Ascending aorta (tissue), 2 donors: ENCODE measurements at places on chromosomes 7 and 10. TPM values are rescaled to one million over a fixed set of nuclear protein-coding genes. Genes with fewer than 3 reads are reported as not detected.
A peak's percentile ranks its signal among the peaks of the same experiment; 100 is the strongest.

DNA sequence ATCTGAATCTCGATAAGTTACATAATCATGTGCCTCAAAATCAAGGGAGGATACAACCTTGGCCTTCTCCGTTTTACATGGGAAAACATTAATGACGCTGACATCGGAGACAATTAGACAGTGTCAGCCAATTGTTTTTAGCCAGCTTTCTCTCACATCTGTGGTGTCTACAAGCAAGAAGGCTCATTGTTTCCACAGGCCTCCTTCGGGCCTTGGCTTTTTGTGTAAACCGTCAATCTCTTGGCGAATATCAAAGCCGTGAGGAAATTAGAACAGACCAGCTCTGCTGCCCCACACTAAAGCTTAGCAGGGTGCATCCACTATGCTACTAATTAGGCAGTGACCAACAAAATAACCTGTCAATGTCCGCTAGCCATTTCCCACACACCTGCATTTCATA, 43.2 kb downstream of the VAX1 start:
- H3K4me3 ChIP-seq, result no peak overlapping the region
- no peaks in the 10 kb centered on the region for H3K36me3 ChIP-seq
- no peaks in the 10 kb centered on the region for H3K4me1 ChIP-seq
- DNase-seq, result no peak
- H3K27me3 ChIP-seq, result no peaks in the 10 kb centered on the region

- H3K36me3 ChIP-seq, result no peaks in the 10 kb centered on the region
- no peak overlapping the region for H3K27ac ChIP-seq
- H3K27me3 ChIP-seq, result no peaks in the 10 kb centered on the region
Measured at GRCh38 chr7:24318326-24318725, 34.3 kb downstream of the NPY start.

DNA sequence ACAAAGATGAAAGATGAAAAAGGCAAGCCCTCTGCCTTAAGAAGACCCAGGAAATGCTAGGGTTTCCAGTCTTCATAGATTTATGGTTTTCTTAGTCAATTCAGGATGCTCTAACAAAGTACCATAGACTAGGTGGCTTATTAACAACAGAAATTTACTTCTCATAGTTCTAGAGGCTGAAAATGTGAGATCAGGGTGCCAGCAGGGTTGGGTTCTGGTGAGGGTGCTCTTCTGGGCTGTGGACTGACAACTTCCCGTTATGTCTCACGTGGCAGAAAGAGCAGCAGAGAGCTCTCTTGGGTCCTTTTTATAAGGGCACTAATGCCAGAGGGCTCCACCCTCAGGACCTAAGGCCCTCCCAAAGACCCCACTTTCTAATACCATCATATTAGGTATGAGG, 23.7 kb downstream of the ELMO1 start:
- H3K4me3 ChIP-seq, result no peak overlapping the region
- no peaks in the 10 kb centered on the region for H3K36me3 ChIP-seq
- DNase-seq, result no peak
- no peak overlapping the region for H3K27ac ChIP-seq
- no peaks in the 10 kb centered on the region for H3K27me3 ChIP-seq

DNA sequence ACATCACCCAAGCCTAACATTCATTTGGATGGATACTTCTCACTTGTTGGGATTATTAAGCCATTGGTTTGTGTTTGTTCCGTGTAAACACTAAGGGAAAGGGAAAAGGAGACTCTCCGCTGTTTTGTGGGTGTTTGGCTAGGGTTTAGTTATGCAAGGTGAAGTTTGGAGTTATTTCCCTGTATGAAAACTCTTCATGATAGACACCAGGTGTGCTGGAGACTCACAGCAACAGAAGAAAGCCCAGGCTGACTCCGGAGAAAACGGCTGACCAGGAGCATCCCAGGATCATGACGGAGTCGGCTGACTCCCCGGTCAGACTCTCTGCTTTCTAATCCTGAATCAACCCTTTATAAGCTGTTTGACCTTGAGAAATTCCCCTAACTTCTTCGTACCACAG, 94.1 kb upstream of the KLF6 start:
- H3K4me3 ChIP-seq, result no peak overlapping the region
- no peaks in the 10 kb centered on the region for H3K27me3 ChIP-seq
- peaks cover 6% of the 10 kb centered on the region for H3K4me1 ChIP-seq
- no peaks in the 10 kb centered on the region for H3K36me3 ChIP-seq
- no peak overlapping the region for H3K27ac ChIP-seq

DNA sequence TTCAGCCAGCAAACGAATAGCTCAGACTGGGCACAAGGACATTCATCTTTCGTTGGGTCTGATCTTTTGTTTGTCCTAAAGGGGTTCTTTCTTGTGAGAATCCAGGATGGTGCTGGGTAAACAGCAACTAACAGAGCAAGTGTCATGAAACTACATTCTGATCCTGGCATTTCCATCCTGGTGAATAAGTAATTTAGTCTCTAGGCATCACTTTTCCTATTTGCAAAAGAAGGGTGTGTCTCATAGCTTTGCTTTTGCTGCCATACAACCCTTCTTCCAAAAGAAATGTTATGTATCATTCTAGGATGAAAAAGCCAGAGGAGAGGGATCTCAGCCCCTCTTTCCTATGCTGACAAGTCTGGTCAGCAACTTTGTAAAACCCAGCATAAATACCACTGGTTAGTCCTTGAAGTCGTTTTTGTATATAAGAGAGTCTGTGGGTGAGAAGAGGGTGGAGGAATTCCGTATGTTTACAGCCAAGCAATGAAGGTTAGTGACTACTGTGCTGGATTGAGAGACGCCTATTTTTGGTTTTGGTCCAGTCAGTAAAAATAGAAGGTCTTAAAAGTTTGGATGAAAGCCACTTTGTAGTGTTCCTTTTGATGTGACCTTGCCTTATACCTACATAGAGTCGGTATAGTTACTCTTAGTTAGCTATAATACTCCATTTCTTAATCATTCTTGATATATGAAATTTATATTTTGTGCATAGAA, 88.4 kb upstream of the SLC25A13 start:
- H3K27ac ChIP-seq, result no peak overlapping the region
- no peak overlapping the region for H3K4me3 ChIP-seq
- H3K27me3 ChIP-seq, result no peaks in the 10 kb centered on the region

DNA sequence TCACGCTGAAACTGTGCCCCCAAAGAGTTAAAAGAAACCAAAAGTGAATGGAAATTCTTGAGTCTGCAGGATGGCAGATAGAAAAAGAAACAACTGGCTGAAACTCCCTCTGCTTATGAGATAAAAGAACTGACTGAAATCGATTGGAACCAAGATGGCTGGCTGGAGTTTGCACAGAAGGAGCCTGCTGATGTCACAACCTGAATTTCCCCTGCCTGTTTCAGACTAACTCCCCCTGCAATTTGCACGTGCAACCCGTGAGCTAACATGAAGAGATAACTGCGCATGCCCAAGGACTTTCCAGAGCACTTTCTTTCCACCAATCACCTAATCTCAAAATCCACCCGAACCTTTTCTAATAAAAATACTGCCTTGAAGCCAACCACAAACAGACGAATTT, 435.5 kb downstream of the CALN1 start:
- no peak overlapping the region for H3K4me3 ChIP-seq
- no peaks in the 10 kb centered on the region for H3K4me1 ChIP-seq
- DNase-seq, result no peak
- no peaks in the 10 kb centered on the region for H3K36me3 ChIP-seq
- no peak overlapping the region for H3K27ac ChIP-seq

DNA sequence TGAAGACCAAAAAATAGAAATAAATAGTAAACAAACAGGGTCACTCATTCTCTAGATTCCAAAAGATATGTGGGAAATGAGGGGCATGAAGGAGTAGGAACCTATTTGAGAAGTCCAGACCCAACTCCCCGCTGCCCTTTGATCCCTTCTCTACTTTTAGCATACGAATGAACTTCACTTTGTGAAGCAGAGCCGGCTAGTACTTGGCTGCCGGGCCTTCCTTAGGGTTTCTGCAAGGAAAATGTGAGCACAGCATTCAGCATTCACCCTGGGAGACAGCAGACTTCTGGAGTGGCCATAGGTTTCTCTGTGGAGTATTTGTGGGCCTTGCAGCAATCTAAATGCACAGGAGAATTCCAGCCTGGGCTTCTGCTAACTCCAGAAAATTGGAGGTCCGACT, 76.3 kb upstream of the PRKAR2B start:
- no peak for DNase-seq
- no peaks in the 10 kb centered on the region for H3K36me3 ChIP-seq
- no peak overlapping the region for H3K4me3 ChIP-seq
- H3K4me1 ChIP-seq, result no peaks in the 10 kb centered on the region
- no peak overlapping the region for H3K27ac ChIP-seq

GRCh38 chr10:77529050-77529576, 108.5 kb downstream of the KCNMA1 start:
- H3K27ac ChIP-seq, result no peak overlapping the region
- no peaks in the 10 kb centered on the region for H3K36me3 ChIP-seq
- no peaks in the 10 kb centered on the region for H3K27me3 ChIP-seq

GRCh38 chr10:28991333-28992270, 297.3 kb upstream of the LYZL1 start:
- no peaks in the 10 kb centered on the region for H3K27me3 ChIP-seq
- no peaks in the 10 kb centered on the region for H3K4me1 ChIP-seq
- H3K36me3 ChIP-seq, result no peaks in the 10 kb centered on the region
- peak overlapping the region; percentile 62 for H3K27ac ChIP-seq

DNA sequence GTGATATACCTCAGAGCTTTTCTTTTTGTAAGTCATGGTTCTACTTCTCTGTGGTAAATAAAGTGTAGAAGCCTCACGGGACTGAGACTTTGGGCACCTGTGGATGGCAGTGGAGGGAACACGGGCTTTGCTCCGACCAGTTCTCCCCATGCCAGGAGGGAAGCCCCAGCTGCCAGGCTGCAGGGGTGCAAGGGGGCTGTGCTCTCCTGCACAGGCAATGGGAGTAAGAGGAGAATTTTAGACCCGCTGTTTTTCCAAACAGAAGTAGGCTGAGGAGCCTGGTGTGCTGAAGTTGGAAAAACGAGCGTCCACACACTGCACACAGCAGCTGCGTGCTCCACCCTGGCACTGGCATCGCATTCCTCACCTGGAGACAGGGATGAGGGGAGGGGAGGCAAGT, 282.4 kb downstream of the TNS3 start:
- DNase-seq, result no peak
- no peaks in the 10 kb centered on the region for H3K27me3 ChIP-seq
- no peak overlapping the region for H3K27ac ChIP-seq
- H3K4me1 ChIP-seq, result no peaks in the 10 kb centered on the region

Gene DLX6
- total RNA-seq, result not detected

Gene CH25H
- 1.7 TPM for total RNA-seq

DNA sequence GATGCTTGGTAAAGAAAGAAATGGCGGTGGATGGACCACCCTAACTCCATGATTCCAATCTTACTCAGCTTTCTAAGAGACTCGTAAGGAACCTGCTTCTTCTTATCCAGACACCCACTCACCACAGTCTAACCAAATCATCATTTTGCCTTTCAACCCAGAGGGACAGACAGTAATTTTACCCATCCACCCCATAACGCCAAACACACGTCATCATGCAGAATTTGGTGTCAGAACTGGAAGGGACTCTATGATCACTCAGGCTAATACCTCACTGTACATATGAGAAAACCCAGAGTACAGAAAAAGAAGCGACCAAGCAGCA, 388 bp downstream of the ECD start:
- H3K27ac ChIP-seq, result peak overlapping the region; percentile 97
- H3K27me3 ChIP-seq, result no peaks in the 10 kb centered on the region
- DNase-seq, result no peak
- no peaks in the 10 kb centered on the region for H3K36me3 ChIP-seq

DNA sequence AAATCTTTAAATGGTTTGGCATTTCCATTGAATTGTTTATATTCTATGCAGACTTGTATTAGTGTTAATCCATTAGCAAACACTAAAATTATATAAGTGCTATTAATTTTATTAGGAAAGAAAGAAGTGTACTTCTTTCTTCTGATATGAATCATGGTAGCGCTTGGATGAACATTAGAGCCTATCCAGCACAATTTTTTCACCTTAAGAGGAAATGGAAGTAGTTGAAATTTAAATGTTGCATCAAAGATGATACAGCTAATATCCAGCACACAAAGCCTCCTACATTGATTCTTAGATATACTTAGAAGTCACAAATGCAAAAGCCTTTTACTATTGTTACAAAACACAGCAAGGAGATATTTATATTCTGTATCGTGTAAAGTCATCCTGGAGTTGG, 174.5 kb downstream of the AHR start:
- no peaks in the 10 kb centered on the region for H3K4me1 ChIP-seq
- DNase-seq, result no peak
- H3K27me3 ChIP-seq, result no peaks in the 10 kb centered on the region
- H3K36me3 ChIP-seq, result no peaks in the 10 kb centered on the region

Gene CYP26C1
- not detected for total RNA-seq

DNA sequence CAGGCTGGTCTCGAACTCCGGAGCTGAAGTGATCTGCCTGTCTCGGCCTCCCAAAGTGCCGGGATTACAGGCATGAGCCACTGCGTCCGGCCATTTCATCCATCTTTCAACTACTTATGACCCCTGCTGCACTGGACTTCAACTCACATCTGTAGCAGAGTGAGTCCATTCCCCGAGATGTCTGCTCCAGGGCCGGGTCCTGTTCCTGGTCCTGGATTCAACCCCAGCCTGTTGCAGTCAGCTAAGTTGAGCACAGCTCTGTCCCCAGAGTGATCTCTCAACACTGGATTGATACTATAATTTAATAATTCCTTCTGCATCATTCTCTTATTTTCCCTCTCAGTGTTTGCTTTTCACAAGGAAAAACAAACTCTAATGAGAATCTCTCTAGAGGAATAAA, 25.8 kb downstream of the PRTFDC1 start:
- no peak overlapping the region for H3K4me3 ChIP-seq
- H3K36me3 ChIP-seq, result no peaks in the 10 kb centered on the region
- no peaks in the 10 kb centered on the region for H3K27me3 ChIP-seq

Gene PLXDC2
- 94.1 TPM for total RNA-seq

Gene MBL2
- not detected for total RNA-seq

DNA sequence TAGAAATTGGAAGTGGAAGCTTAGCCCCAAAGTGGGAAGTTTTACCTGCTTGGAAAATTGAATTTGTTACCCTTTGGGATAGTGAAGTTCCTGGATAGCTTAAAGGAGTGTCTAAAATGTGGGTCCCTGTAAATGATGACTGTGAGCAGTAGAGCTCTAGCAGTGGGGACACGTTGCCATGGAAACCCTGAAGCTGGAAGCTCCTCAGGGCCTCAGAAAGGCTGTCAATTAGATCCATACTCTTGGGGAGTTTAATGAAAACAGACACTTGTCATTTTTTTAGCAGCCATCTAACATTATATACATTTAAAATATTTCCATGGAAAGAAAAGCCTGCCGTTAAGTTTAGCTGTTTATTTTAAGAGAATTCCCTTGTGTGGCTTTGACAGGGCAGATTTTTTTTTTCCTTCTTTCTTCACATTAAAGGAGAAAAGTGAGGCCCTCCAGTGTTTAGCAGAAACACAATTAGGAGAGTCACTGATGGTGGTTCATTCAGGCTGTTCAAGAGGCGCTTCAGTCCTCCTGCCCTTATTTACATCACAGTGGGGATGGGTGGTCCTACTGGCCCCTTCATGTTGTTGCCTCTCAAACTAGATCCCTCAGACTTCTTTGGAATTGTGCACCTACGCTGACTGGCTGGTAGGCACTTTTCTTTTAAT, 518.4 kb downstream of the CCSER2 start:
- no peaks in the 10 kb centered on the region for H3K27me3 ChIP-seq
- DNase-seq, result no peak
- no peaks in the 10 kb centered on the region for H3K36me3 ChIP-seq
- H3K27ac ChIP-seq, result no peak overlapping the region
- no peak overlapping the region for H3K4me3 ChIP-seq

GRCh38 chr10:133467286-133467911, 13.7 kb downstream of the SCART1 start:
- no peaks in the 10 kb centered on the region for H3K27me3 ChIP-seq
- no peak overlapping the region for H3K4me3 ChIP-seq
- no peaks in the 10 kb centered on the region for H3K4me1 ChIP-seq
- H3K27ac ChIP-seq, result no peak overlapping the region
- H3K36me3 ChIP-seq, result peaks cover 10% of the 10 kb centered on the region
